ENCODE measurements at places on chromosomes 2 and 18. TPM values are rescaled to one million over a fixed set of nuclear protein-coding genes. Genes with fewer than 3 reads are reported as not detected.
A peak's percentile ranks its signal among the peaks of the same experiment; 100 is the strongest.

DNA sequence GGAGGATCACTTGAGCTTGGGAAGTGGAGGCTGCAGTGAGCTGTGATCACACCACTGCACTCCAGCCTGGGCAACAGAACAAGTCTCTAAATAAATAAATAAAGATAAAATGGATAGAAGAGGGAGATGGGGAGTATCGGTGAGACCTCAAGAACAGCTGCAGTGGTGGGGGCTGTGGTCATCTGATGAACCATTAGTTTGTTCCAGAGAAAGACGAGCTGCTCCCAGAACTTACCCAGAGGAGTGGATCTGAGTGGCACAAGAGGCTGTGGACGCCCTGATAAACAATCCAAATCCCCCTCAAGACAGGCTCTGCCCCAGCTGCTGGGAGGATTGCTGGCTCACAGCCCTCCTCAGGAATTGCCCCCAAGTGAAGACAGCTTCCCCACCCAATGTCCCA lies 26.7 kb downstream of the TMEM127 start:
- DNase-seq: no peak

- no peak for DNase-seq
Measured at GRCh38 chr18:28007841-28008240, 169.1 kb downstream of the CDH2 start.

Gene EGR4
- total RNA-seq: 1.2 TPM

DNA sequence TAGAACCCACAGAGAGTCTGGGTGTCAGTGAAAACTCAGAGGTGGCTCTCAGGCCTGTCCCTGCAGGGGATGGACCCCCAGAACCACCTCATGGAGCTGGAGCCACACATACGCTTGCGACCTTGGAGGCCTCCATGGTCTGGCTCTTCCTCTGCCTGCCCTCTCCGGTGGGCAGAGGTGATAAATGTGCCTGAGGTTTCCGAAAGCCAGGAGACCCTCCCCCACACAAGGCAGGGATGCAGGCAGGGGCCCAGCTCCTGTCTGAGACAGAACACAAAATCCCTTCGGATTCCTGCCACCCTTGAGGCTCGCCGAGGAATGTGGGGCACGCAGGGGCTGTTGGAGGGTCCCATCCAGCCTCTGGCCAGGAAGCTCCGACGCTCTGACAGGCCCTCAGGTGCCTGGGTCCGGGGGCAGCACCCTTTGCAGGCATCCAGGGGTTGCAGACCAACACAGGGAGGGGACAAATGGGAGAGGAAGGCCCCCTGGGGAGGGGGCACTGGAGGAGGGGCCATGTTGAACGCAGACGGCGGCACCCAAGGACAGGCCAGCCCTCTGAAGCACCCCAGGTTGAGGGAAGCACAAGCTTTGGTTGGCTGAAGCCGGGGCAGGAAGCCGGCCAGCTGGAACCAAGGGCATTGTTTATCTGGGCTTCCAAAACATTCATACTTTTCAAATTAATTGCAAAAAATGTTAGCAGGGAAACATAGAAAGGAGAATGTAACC lies 4.1 kb upstream of the SNED1 start:
- no peak for DNase-seq

Gene TCF4
- 99.4 TPM for total RNA-seq

Gene CHRNG
- total RNA-seq: not detected

DNA sequence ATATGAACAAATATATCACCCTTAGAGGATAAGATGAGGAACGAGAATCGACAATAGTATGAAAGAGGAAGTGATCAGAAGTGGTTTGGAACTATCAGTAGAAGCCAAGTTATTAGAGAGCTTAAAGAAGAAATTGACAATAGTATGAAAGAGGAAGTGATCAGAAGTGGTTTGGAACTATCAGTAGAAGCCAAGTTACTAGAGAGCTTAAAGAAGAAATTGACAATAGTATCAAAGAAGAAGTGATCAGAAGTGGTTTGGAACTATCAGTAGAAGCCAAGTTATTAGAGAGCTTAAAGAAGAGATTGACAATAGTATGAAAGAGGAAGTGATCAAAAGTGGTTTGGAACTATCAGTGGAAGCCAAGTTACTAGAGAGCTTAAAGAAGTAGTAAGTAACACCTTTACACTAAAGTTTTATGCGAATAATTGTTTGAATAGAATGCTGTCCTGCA lies 175.5 kb downstream of the ZNF407 start:
- DNase-seq: no peak

Gene AQP12B
- total RNA-seq: not detected

GRCh38 chr2:236602678-236603077 lies 33.1 kb downstream of the ACKR3 start:
- no peak for DNase-seq

Gene UGT1A3
- total RNA-seq: not detected

Gene MOGAT1
- not detected for total RNA-seq

Gene DNAH7
- 0.09 TPM for total RNA-seq

Gene PRKAG3
- total RNA-seq: not detected

DNA sequence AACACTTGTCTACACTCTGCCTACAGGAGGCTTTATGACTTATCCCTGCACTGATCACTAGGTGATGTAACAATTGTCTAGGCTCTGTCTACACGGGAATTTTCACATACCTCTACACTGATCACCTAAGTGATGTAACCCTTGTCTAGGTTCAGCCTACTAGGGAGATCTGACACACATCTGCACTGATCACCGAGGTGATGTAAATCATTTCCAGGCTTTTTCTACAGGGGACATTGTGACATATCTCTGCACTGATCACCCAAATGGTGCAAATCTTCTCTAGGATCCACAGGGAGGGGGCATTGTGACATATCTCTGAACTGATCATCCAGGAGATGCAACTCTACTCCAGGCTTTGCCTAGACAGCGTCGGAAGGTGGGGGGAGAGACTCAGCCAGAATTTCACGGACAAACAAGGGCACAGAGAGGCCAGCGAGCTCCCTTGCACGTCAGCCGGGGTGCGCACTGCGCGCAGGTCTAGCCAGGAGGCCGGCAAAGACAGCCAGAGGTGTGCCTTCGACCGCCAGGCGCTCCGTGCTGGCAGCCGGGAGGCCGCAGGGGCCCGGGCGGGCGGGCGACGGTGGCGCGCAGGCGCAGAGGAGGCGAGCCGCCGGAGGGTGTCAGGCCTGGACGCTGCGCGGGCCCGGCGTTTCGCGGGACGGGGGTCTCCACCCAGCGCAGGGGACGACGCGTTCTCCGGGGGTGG lies 46.9 kb upstream of the USP14 start:
- peak; percentile 72 for DNase-seq

Gene EML6
- total RNA-seq: 0.64 TPM

DNA sequence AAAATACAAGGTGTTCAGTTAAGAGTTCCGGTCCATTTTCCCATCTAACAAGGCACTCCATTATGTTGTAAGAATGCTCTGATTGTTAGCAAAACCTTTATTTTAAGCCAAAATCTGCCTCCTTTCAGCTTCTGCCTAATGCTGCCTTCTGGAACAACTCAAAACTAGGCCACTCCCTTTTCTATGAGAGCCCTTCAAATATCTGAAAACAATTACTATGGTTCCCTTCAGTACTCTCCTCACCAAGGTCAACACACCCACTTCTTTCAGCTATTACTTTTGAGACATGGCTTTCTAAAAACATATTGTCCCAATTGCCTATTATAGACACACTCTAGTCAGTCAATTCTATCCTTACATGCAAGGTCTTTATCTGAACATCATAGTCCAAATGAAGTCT lies 429.4 kb downstream of the ERBB4 start:
- no peak for DNase-seq

DNA sequence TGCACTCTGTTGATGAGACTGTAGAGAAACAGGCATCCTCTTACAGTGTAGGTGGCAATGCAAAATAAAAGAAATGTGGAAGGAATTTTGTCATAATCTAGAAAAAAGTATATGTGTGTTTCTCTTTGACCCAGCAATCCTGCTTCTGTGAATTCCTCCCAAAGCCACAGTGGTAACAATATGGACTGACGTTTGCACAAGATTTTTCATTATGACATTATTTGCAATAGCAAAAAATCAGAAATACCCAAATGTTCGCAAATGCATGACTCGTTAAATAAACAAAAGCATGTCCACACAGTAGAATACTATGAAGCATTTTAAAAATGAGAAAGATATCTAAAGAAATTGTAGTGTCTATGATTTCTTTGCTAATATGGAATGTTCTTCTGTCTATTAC lies 255.2 kb upstream of the NRP2 start:
- no peak for DNase-seq

Gene DAW1
- total RNA-seq: not detected

Gene C1GALT1C1L
- total RNA-seq: not detected

DNA sequence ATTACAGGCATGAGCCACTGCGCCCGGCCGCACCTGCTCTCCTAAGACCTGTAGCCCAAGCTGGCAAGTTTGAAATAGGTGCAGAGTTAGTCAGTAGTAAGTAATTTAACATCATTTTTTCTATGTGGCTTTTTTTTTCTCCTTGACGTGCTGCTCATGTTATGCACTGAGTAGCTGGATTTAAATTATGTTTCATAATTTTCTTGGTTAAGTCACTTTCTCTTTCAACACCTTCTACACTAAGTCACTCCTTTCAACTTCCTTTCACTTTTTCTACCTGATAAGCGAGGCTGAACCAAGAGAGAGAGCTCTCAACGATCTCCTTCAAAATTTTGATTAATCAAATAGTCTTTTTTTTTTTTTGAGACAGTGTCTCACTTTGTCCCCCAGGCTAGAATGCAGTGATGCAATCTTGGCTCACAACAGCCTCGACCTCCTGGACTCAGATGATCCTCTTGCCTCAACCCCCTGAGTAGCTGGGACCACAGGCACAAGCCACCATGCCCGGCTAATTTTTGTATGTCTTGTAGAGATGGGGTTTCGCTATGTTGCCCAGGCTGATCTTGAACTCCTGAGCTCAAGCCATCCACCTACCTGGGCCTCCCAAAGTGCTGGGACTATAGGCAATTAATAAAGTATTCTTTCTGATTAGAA lies 13.1 kb downstream of the CASP8 start:
- no peak for DNase-seq

All from H9 (cell line).